Right hindlimb (tissue), 1 donor: ENCODE measurements at places on chromosomes 1 and 21.

GRCh38 chr1:243500512-243500911 lies 244.7 kb downstream of the SDCCAG8 start:
- no peak for DNase-seq

GRCh38 chr1:80731241-80731894 lies 1069.4 kb upstream of the ADGRL2 start:
- no peak for DNase-seq

- no peak for DNase-seq
Observed at GRCh38 chr1:167268347-167268787, 47.7 kb downstream of the POU2F1 start.

DNA sequence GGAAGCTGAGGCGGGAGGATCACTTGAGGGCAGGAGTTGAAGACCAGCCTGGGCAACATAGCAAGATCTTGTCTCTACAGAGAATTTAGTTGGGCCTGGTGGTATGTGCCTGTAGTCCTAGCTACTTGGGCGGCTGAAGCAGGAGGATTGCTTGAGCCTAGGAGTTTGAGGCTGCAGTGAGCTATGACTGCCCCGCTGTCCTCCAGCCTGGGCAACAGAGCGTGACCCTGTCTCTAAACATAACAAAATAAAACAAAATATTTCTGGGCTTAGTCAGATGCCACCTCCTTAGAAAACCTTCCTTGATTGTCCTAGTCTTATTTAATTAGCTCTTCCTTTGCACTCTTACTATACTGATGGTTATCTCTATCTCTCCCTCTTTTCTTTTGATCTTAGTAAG lies 8.5 kb downstream of the TGFB2 start:
- no peak for DNase-seq

- no peak for DNase-seq
Observed at GRCh38 chr1:162663086-162663485, 30.8 kb downstream of the DDR2 start.

DNA sequence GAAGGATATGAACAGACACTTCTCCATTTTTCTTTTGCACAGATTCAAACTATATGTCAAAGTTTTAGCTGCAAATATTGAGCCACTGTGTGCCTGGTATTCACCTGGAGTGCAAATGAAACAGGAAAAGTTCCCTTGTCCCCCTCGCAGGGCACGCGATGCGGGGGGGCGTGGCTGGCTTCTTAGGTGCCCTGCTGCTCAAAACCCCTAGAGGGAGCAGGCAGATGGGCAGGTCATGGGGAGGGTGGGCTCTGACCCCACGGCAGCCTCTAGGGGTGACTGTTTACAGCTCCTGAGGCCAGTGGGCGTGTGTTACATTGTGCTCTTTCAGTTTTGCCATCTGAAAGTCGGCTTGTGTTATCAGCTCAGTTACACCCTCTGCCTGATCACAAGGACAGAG lies 931.2 kb upstream of the B3GALT2 start:
- DNase-seq = no peak

DNA sequence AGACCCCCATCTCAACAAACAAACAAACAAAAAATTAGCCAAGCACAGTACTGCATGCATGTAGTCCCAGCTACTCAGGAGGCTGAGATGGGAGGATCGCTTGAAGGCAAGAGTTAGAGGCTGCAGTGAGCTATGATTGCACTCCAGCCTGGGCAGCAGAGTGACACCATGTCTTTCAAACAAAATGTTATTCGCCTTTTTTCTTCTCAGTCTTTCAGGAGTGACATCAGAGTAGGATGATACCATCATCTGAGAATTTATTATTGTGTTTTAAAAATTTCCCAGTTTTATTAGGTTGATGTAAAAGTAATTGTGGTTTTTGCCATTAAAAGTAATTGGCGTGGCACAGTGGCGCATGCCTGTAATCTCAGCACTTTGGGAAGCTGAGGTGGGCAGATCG lies 10.8 kb downstream of the PARK7 start:
- no peak for DNase-seq

- peak; percentile 87 for DNase-seq
Observed at GRCh38 chr1:6960291-6960811, 175.1 kb downstream of the CAMTA1 start.

GRCh38 chr1:45685308-45686014 lies 872 bp downstream of the GPBP1L1 start:
- no peak for DNase-seq

GRCh38 chr1:22363403-22364325 lies 88.0 kb upstream of the ZBTB40 start:
- no peak for DNase-seq

DNA sequence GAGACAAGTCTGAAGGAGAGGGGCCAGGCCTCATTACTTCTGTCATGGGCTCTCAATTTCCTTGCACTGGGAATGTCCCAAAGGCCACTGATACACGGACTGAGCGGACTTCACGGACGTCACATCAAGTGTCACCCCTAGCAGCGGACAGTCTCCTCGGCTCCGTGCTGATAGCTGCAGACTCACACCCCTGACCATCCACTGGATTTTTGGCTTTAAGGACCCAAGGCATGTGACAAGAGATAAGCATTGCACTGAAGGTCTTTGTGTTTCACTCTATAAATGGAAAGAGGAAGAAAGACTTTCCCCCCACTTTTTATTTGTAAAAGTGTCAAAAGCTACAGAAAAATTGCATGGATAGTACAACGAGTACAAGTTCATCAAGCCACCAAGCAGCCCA lies 200.4 kb upstream of the FGGY start:
- DNase-seq = no peak

GRCh38 chr1:27575840-27576331 lies 28.1 kb downstream of the AHDC1 start:
- DNase-seq = peak; percentile 81

DNA sequence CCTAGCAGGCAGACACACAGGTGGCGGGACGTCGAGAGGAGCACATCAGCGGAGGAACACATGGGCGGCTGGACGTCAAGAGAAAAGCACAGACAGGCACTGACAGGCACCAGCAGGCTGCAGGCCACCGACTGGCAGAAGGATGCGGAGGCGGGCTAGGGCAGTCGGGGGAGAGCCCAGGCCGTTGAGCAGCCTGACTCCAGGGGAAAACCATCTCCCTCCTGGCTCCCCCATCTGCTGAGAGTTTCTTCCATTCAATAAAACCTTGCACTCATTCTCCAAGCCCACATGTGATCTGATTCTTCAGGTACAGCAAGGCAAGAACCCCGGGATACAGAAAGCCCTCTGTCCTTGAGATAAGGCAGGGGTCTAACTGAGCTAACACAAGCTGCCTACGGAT lies 25.5 kb downstream of the B3GALT5 start:
- DNase-seq = no peak

- no peak for DNase-seq
Observed at GRCh38 chr1:109769330-109770078, 5.8 kb upstream of the EPS8L3 start.

DNA sequence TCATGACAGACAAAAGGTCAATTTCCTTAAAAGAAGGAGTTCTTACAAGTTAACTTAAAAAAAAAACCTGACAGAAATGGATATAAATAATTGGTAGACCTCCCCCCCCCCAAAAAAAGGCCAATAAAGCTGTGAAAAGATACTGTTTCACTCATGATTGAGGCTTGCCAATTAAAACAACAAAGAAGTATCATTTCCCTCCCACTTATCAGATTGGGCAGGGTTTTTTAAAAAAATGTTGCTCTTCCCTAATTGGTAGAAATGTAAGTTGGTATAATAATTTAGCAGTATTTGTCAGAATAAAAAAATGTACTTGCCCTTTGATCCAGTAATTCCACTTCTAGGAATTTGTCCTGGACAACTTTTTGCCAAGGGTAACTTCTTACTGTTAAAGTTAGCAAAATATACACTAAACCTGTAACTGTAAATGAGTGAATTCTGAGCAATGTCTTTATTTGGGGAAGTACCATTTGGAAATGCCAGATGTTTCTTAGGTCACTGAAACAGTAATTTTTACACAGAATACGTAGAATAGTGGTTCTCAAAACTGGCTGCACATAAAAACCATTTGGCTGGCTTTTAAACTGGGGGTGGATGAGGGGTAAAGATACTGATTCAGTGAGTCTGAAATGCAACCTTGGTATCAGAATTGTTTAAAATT lies 17.5 kb downstream of the RNF2 start:
- no peak for DNase-seq

DNA sequence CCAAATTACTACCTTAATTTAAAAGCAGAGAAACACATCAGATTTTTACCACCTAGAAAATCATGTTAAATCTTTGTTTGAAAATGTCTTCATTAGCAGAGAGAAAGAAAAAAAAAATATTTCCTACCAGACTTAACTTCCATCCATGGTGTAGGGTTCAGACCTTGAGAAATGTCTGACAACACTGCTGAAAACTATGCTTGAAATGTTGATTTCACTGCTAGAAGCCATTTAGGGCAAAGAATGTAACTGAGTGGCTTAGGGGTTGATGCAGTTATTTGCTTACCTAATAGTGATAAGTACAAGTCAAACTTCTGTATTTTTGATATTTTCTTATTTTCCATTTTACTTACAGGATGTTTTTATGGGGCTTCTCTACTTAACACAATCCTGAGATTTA lies 495.6 kb upstream of the NEGR1 start:
- no peak for DNase-seq

GRCh38 chr1:37308031-37308960 lies 166.1 kb upstream of the ZC3H12A start:
- DNase-seq = no peak

DNA sequence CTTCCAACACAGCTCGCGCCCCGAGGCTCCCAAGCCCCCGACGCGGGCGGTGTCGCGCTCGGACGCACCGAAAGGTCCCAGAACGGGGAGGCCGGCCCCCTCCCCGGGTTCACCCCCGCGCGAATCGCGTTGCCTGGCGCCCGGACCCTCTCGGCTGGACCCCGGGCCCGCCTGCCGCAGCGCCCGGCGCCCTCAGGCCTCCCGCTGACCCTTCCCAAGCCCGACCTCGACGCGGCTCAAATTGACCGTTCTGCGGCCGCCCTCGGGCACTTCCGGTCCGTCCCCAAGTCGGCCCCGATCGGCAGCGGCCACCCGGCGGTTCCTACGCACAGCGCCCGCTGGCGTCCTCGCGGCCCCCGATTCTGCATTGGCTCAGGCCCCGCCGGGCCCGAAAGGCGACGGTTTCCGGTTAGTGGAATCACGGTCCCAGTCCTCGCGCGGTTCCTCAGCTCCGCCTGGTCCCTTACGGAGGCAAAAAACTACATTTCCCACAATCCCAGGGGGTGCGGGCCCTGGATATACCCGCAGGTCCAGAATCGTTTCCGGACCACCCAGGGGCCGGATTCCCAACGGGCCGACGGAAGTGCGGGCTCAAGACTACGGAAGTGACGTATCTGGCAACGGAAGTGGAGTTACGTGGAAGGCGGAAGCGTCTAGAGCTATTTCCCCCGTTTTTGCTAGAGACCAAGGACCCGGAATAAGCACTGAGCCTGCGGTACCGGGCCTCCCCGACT lies at the start of gene AURKAIP1:
Gene AURKAIP1 (minus strand): TSS at position 279 of the 734 bp plus-strand sequence. CDS start 451 bp downstream, outside the sequence.
- peak; percentile 99 for DNase-seq

- no peak for DNase-seq
Observed at GRCh38 chr21:24097181-24097580, 1510.1 kb downstream of the MRPL39 start.

GRCh38 chr1:39933956-39934941 lies 20.7 kb upstream of the MFSD2A start:
- no peak for DNase-seq

DNA sequence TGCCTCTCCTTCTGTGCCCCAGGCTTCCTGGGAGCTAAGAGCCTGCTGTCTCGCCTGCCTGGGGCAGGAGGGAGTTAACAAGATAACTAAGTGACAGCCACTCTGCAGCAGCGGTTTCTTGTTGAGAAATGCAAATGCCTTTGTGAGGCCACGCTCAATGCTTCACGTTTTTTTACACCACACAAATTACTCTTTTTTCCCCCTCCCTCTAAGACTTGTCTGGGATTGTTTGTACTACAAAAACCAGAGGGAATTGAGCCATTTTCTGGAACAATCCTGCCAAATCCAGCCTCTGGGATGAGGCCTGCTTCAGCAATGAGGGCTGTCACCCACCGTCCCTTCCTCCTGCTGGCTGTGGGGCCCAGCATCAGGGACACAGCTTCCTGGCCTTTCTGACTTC lies 119.6 kb downstream of the ACTL8 start:
- no peak for DNase-seq

GRCh38 chr21:25176637-25177412 lies 430.5 kb downstream of the MRPL39 start:
- no peak for DNase-seq

DNA sequence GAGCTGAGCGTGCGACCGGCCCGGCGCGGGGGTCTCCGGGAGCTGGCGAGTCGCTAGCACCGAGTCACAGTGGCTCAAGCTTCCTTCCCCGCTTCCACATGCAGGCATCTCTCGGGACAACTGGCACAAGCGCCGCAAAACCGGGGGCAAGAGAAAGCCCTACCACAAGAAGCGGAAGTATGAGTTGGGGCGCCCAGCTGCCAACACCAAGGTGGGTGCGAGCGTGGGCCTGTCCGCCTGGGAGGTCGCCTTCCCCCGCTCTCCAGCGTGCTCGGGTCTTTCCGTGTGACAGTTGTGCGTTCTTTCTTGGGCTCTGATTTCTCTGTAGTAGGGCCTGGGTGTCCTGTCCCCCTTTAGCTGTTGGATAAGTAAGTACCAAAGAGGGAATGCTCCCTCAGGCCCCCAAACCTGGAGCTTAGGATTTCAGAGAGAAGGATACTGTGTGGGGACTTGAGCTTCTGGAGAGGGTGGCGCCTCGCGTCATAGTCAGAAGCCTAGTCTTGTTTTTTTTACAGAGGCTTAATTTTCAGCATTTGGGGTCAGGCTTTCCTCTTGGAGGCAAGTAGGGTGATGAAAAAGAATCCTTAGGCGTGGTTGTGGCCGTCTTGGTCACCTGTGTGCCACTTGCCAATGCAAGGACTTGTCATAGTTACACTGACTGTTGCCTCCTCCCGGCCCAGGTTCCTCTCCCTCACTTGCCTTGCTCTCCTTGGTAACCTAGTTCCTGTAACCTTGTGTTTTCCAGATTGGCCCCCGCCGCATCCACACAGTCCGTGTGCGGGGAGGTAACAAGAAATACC lies 790 bp downstream of the RPS8 start:
- DNase-seq = no peak

DNA sequence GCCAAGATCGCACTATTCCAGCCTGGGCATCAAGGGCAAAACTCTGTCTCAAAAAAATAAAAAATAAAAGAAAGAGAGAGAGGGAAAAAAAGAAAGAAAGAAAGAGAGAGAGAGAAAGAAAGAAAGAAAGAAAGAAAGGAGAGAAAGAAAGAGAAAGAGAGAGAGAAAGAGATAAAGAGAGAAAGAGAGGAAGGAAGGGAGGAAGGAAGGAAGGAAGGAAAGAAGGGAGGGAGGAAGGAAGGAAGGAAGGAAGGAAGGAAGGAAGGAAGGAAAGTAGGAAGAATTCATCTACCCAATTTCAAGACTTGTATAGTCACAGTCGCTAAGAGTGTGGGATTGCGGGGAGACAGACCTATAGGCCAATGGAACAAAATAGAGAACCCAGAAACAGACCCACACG lies 290.6 kb downstream of the NPHP4 start:
- DNase-seq = no peak

- no peak for DNase-seq
Observed at GRCh38 chr1:198174297-198174696, 17.5 kb downstream of the NEK7 start.

GRCh38 chr1:179126338-179127060 lies 44.6 kb downstream of the TOR3A start:
- no peak for DNase-seq
